Caki2 (cell line): ENCODE measurements at places on chromosomes 13 and 19. TPM values are rescaled to one million over a fixed set of nuclear protein-coding genes. Genes with fewer than 3 reads are reported as not detected.

DNA sequence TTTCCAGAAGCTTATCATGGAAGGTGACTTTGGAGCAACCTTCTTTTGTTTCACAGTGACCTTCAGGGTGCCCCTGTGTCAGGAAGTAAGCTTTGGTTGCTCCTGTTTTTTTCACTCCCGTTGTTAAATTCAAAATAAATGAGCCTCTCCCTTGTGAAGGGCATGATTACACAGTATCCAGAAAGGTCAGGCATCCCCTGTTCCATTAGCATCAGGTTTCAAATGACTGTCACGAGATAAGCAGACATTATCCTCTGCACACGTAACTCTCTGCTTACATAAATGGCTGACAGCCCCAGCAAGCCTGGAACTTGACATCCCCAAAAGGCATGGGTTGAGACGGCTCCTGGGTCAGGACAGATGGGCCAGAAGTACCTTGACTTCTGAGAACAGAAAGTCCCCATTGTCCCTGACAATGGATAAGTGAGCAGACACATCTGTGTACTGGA lies 52.0 kb downstream of the RAB20 start:
- DNase-seq: no peak

Gene ZNF154
- not detected in 2 replicates for total RNA-seq

Gene ATXN8OS
- total RNA-seq: not detected in 2 replicates

DNA sequence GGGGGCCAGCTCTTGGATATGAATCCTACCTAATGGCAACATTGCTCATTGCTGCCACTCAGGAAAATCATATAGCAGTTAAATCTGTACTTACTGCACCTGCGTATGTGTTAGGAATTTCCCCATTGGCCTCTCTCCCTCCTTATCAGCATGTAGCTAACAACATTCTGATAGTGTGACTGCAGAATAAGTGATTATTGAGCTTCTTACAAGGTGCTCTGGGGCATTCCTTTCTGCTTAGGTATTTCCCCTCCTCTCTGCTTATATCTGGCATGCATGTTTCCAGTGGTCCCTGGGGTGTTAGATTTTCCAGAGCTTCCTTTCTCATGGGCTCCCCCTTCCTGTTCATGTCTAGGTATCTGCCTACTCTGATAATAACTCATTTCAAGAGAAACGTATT lies 414.1 kb upstream of the SLITRK1 start:
- DNase-seq: no peak

- DNase-seq: no peak
These were observed 93.1 kb downstream of the SPACA7 start for GRCh38 chr13:112469071-112469745.
